ENCODE measurements at places on chromosomes 7 and 10. TPM values are rescaled to one million over a fixed set of nuclear protein-coding genes. Genes with fewer than 3 reads are reported as not detected.

GRCh38 chr10:8254350-8254749 is 199.9 kb downstream of the GATA3 start:
- no peak for DNase-seq
- no peak overlapping the region for H3K4me3 ChIP-seq
- no peaks in the 10 kb centered on the region for H3K27me3 ChIP-seq
- no peaks in the 10 kb centered on the region for H3K36me3 ChIP-seq
- peaks cover 7% of the 10 kb centered on the region for H3K4me1 ChIP-seq
- no peak overlapping the region for H3K27ac ChIP-seq

The IDI2 gene
- polyA plus RNA-seq, result not detected

GRCh38 chr10:79155301-79156081 is 86.7 kb downstream of the ZMIZ1 start:
- no peak overlapping the region for H3K27ac ChIP-seq
- DNase-seq, result no peak
- no peak overlapping the region for H3K4me3 ChIP-seq

- no peak overlapping the region for H3K27ac ChIP-seq
- no peaks in the 10 kb centered on the region for H3K4me1 ChIP-seq
Measured at GRCh38 chr7:68248973-68249372, 1252.3 kb downstream of the TYW1 start.

GRCh38 chr10:99345350-99345749 is 16.2 kb downstream of the CNNM1 start:
- H3K4me3 ChIP-seq, result no peak overlapping the region
- no peak for DNase-seq
- no peak overlapping the region for H3K27ac ChIP-seq
- H3K4me1 ChIP-seq, result no peaks in the 10 kb centered on the region

The MRPL43 gene
- 136 TPM for polyA plus RNA-seq

GRCh38 chr10:79068203-79068561 is 584 bp upstream of the ZMIZ1 start:
- peaks cover 72% of the 10 kb centered on the region for H3K4me1 ChIP-seq
- no peaks in the 10 kb centered on the region for H3K36me3 ChIP-seq

The SLC39A12 gene
- not detected for polyA plus RNA-seq

GRCh38 chr10:111186358-111186757 is 109.5 kb downstream of the ADRA2A start:
- no peak for DNase-seq
- no peak overlapping the region for H3K4me3 ChIP-seq
- H3K27ac ChIP-seq, result no peak overlapping the region
- H3K27me3 ChIP-seq, result peaks cover 5% of the 10 kb centered on the region
- H3K4me1 ChIP-seq, result no peaks in the 10 kb centered on the region

GRCh38 chr7:112103246-112103645 is 103.0 kb downstream of the DOCK4 start:
- H3K36me3 ChIP-seq, result no peaks in the 10 kb centered on the region
- H3K4me3 ChIP-seq, result no peak overlapping the region
- no peaks in the 10 kb centered on the region for H3K27me3 ChIP-seq
- no peak for DNase-seq

GRCh38 chr10:121357401-121357800 is 240.8 kb downstream of the FGFR2 start:
- H3K27ac ChIP-seq, result no peak overlapping the region
- no peaks in the 10 kb centered on the region for H3K27me3 ChIP-seq
- no peaks in the 10 kb centered on the region for H3K4me1 ChIP-seq
- DNase-seq, result no peak
- H3K36me3 ChIP-seq, result no peaks in the 10 kb centered on the region
- no peak overlapping the region for H3K4me3 ChIP-seq

The SCIN gene
- polyA plus RNA-seq, result not detected

- no peaks in the 10 kb centered on the region for H3K36me3 ChIP-seq
- DNase-seq, result no peak
- H3K4me1 ChIP-seq, result no peaks in the 10 kb centered on the region
- peaks cover 4% of the 10 kb centered on the region for H3K27me3 ChIP-seq
Measured at GRCh38 chr7:1650363-1651030, 19.6 kb upstream of the ELFN1 start.

DNA sequence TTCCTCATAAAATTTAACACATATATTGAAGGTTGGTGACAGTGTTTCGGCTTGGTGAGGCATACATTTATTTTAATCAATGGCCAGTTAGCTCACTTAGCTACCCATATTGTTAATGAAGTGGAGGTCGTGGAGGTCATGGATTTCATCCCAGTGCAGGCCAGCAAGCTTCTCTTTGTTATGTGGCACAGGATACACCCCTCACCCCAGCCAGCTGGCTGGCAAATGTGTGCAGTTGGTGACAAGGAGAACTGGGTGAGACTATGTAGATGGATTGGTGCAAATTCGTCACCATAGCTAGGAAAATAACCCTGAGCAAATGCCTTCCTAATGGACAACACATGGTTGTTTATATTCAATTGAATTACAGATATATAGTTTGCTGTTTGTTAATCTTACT is 50.5 kb upstream of the FOXP2 start:
- no peak for DNase-seq
- H3K27me3 ChIP-seq, result no peaks in the 10 kb centered on the region
- H3K36me3 ChIP-seq, result no peaks in the 10 kb centered on the region
- H3K4me3 ChIP-seq, result no peak overlapping the region
- H3K4me1 ChIP-seq, result no peaks in the 10 kb centered on the region
- no peak overlapping the region for H3K27ac ChIP-seq

The MYPN gene
- polyA plus RNA-seq, result not detected

DNA sequence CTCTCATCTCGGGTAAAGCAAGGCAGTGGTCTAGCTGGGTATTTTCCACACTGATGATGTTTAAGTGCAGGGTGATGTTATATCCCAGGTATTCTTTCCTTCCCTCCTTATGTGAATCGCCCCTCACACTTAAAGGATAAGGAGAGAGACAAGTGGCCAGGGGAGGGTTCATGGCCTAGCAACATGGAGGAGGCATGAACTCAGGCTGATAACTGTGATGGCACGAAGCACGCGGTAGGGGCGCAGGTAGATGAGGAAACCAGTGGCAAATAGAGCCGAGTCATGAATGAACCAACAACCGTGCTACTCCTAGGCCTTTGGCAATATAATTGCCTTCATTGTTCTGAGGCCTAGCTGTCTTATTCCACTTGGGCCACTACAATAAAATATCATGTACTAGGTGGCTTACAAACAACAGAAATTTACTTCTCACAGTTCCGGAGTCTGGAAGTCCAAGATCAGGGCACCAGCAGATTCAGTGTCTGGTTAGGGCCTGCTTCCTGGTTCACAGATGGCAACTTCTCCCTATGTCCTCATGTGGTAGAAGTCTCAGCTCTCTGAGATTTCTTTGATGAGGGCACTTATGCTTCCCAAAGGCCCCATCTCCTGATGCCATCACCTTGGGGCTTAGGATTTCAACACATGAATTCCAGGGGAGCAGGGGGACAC is 56.0 kb upstream of the PIK3CG start:
- no peak for DNase-seq
- no peaks in the 10 kb centered on the region for H3K4me1 ChIP-seq
- no peaks in the 10 kb centered on the region for H3K27me3 ChIP-seq
- H3K36me3 ChIP-seq, result no peaks in the 10 kb centered on the region
- no peak overlapping the region for H3K27ac ChIP-seq
- H3K4me3 ChIP-seq, result no peak overlapping the region

The RBAK gene
- 3.3 TPM for polyA plus RNA-seq

DNA sequence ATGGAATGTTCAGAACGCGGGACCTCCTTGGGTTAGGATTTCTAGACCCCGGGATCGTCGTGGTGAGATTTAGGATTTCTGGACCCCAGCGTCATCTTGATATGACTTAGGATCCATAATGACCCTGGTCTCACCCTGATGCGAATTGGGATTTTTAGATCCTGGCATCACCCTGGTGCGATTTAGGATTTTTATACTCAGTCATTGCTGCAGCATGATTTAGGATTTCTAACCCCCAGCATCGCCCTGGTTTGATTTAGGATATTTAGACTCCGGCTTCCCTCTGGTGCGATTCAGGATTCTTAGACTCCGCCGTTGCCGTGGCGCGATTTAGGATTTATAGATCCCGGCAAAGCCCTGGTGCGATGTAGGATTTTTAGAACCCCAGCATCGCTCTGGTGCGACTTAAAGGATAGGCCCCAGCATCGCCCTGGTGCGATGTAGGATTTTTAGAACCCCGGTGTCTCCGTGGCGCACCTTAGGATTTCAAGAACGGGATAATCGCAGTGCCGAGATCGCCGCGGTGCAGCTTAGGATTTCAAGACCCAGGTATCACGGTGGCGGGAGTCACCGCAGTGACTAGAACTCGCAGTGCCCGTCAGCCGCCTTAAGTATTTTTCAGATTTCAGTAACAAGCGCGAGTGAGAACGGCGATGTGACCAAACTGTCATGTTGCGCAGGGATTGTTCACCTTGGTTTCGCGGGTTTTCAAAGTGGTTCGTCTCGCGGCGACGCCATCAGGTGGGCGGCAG is 814 bp downstream of the MEST start:
- no peak for DNase-seq
- H3K36me3 ChIP-seq, result peaks cover 19% of the 10 kb centered on the region
- peaks cover 3% of the 10 kb centered on the region for H3K27me3 ChIP-seq
- H3K4me3 ChIP-seq, result peak overlapping the region; percentile 91
- peak overlapping the region; percentile 69 for H3K27ac ChIP-seq
- peaks cover 26% of the 10 kb centered on the region for H3K4me1 ChIP-seq

DNA sequence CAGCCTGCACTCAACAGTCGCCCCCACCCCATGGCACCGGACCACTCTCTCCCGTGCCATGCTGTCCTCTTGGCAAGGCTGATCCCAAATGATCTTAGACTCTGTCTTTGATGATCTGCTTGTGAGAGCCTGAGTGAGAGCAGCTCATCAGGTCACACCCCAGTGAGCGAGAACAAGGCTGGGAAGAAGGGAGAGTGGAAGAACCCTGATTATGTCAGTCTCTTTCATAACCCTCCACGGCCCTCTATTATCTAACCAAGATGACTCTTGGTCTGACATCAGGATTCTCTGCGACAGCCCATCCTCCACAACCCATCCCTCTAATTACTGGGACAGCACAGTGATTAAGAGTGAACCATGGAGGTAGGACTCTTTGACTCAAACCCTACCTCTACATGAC is 53.1 kb upstream of the C7orf33 start:
- H3K4me1 ChIP-seq, result peaks cover 10% of the 10 kb centered on the region
- peaks cover 10% of the 10 kb centered on the region for H3K27me3 ChIP-seq
- no peak overlapping the region for H3K27ac ChIP-seq
- H3K36me3 ChIP-seq, result no peaks in the 10 kb centered on the region
- DNase-seq, result no peak
- H3K4me3 ChIP-seq, result no peak overlapping the region

DNA sequence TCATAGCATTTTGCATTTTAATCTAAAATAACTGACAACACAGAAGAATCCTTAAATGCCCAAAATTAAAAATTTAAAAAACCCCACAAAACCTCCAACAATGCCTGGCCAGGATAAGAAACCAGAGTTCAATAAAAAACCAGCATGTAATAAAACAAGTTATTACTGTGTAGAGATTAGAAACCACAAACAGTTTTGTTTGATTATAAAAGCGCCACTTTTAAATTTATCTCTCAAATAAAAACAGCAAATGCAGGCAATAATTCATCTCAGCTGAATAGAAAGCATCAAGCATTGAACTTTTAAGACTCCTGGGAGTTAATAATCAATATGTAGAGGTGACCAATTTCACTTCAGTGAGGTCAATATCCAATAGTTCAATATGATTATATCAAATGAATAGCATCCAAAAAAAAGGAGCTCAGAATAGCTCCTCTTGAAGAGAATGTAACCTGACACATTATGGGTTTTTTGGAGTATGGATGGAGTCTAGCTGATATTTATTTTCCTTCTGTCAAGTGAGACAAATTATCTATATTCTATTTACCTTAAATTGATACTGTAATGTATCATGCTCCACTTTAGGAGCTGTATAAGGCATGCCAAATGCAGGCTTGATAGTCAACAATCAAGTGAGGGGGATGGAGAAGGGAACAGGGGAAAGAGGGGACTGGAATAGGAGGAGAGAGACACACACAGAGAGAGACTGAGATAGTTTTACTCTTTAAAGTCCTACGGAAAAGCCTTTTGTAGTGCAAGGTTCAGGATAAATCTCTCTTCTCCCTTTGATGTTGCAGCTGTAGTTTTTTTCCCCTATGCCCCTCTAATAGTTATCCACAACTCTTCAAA is 130.9 kb downstream of the RSU1 start:
- peaks cover 29% of the 10 kb centered on the region for H3K36me3 ChIP-seq
- no peaks in the 10 kb centered on the region for H3K27me3 ChIP-seq
- H3K4me3 ChIP-seq, result no peak overlapping the region
- no peak overlapping the region for H3K27ac ChIP-seq

DNA sequence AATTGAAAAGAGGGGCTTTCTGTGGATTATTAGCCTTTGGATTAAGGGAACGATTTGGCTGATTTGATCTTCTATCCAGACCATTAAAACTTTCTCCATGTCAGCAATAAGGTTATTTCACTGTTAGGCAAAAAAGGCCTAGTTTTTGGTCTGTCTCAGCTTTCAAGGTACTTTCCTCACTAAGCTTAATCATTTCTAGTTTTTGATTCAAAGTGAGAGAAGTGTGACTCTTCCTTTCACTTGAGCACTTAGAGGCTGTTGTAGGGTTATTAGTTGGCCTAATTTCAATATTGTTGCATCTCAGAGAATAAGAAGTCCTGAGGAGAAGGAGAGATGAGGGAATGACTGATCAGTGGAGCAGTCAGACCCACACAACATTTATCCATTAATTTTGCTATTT is 596.0 kb upstream of the TPK1 start:
- no peaks in the 10 kb centered on the region for H3K36me3 ChIP-seq
- H3K27ac ChIP-seq, result no peak overlapping the region
- DNase-seq, result no peak
- no peaks in the 10 kb centered on the region for H3K27me3 ChIP-seq
- H3K4me3 ChIP-seq, result no peak overlapping the region

The HTR5A gene
- polyA plus RNA-seq, result not detected

DNA sequence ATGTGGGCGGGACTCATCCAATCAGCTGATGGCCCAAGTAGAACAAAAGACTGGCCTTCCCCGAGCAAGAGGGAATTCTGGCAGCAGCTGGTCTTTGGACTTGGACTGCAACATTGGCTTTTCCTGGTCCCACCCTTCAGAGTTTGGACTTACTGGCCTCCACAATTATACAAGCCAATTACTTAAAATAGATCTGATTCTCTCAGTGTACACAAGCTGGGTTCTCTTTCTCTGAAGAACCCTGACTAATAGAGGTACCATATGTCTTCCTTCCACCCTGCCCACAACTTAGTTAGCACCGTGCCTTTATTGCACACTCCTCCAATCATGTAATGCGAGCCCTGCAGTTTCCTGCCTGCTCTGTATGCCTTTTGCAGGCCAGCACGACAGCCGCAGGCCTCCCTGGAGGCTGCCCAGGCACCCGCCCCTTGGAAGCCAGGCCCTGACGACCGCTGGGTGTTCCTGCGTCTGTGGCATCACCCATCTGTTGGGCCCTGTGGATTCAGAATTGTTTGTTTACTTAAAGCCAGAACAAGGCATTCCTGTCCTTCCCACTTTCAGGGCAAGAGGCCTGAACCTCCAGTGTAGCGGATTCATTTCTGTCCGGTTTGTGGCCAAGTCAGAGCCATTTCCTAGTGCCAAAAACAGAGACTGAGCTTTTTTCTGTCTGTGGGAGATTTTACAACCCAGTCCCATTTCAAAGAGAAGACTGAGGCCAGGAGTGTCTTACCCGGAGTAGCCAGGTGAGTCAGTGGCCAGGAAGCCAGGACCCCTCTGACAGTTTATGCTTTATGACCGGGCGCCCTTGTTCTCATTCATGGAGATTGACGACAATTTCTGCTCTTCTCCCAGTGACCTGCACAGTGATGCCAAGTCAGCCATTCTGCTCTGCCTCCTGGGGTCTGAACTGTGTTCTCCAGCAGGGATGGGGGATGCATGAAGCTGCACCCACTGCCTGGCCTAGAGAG is 968 bp upstream of the INMT start:
- no peaks in the 10 kb centered on the region for H3K36me3 ChIP-seq
- H3K27me3 ChIP-seq, result no peaks in the 10 kb centered on the region
- no peak overlapping the region for H3K4me3 ChIP-seq
- no peak overlapping the region for H3K27ac ChIP-seq
